ENCODE measurements at places on chromosomes 2 and 18. TPM values are rescaled to one million over a fixed set of nuclear protein-coding genes. Genes with fewer than 3 reads are reported as not detected.
A peak's percentile ranks its signal among the peaks of the same experiment; 100 is the strongest.

- peak; percentile 98 for DNase-seq
Observed at GRCh38 chr2:9003616-9004337, at the start of gene MBOAT2. Gene MBOAT2, minus strand, starts transcription at chr2:9003684. Its CDS starts 70 bp downstream, at chr2:9003614.

DNA sequence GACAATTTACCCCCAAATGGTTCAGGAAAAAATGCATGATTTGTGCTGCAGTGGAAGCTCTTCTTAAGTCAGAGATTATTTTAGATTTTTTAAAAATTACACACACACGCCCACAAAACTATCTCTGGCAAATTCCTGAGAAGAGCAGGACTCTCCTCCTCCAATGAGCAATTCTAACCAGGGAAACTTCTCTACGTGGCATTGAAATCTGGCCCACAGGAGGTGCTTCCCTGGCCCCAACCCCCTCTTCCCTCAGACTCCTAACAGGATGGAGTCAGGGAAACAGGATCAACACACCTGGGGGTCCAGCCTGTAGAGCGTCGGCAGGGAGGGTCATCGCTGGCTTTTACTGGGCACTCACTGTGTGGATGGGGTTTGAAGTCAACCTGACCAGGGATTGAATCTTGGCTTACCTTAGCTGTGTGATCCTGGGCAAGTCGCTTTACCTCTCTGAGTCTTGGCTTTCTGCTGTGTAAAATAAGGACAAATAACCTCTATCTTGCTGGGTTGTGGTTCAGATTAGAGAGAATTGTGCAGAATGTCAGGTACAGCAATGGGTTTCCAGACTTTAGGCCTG is 65.4 kb upstream of the ASAP2 start:
- no peak for DNase-seq

DNA sequence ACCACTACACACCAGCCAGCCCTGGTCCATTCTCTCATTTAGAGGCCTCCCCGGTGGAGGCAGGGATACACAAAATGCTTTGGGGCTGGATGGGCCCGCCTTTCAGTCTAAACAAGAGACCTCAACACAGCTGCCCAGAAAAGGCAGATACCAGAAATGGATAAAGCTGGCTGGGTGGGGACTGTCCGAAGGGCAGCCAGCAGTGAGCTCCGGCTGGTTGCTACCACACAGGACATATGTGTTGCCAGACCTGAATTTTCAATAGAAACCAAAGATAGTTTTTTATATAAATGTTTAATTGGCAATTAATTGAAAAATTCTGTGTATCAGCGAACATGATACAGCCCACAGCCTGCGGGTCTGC is 1.4 kb downstream of the GPBAR1 start:
- DNase-seq: no peak

GRCh38 chr2:236663287-236664101 is 93.9 kb downstream of the ACKR3 start:
- no peak for DNase-seq

- DNase-seq: no peak
Observed at GRCh38 chr2:230227216-230227615, 1.7 kb downstream of the SP140 start.

DNA sequence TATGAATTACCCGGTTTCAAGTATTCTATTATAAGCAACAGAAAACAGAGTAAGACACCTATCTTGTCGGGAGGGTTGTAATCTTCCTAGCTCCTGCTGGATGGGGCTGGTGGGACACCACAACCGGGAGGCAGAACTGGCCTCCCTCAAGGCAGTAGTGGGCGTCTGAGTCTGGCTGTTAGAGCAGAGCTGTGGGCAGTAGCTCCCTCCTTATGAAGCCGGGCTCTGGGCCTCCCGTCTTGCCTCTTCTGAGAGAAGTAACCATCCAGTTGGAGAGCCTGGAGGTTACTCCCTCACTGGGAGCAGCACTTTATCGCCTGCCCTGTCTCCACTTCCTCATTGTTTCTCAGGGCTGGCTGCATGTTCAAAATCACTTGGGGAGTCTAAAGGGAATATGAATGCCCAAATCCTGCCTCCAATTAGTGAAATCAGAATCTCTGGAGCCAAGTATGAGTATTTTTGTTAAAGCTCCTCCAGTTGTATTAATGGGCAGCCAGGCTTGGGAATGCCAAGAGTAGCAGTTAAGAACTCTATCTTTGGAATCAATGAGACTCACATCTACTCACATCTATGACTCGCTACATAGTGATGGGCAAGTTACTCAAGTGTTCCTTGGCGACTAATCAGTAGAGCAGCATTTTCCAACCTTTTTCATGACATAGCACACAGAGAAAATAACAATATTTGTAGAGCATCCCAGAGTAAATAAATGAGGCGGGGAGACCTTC is 27.3 kb upstream of the NRP2 start:
- DNase-seq: no peak

DNA sequence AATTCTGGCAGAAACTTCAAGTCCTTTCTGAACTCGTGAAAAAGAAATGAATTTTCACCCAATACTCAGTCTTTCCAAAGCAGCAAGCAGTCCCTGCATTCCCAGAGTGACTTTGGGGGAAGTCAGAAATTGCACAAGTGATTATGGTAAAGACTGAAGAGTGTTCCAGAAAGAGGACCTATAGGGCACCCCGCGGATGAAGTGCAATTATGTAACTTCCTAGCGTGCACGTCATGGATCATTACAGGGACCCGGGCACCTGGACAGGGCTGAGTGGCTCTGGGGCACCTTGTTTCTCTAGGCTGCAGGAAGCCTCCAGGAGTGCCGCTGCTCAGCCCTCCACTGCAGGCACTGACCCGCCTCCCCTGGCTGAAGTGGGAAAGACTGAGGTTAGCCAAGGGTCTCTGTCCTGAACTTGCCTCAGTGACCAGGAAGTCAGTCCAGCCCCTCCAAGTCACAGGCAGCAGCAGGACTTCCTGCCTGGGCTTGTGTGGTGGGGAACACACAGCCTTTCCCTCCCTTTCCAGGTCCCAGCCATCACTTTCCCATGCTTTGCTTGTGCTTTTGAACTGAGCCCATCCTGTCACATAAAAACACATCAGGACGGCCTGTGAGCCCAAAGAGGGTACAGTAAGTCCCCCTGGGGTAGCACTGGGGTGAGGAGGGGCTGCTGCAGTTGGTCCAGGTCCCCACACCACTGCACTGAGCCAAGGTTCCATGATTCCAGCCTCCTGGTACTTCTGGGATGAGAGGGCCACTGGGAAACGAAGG is 19.8 kb downstream of the TMEM185B start:
- DNase-seq: no peak

GRCh38 chr2:46847726-46848412 is 67.7 kb downstream of the MCFD2 start:
- DNase-seq: no peak

DNA sequence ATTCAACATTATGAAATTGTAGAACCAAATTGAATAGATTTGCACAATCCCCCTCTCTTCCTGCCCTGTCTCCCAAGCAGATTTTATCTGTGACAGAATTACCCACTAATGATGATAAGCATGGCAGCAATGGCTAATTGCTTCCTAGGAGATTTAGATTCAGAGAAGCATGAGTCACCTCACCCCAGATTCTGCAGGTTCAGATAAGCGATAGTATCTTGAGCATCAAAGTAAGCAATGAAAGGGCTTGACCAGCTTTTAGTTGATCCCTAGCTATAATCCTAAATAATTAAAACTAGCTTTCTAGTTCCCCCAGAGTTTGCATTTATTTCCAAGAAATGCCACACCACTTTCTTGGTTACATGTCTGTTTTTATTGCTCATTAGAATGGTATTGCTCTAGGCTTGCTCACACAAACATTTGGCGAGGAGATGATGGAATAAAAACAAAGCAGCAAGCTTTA is 204.3 kb downstream of the GULP1 start:
- DNase-seq: no peak

The TBR1 gene
- not detected for total RNA-seq

Data from upper lobe of left lung (tissue), 6 donors.